Neural crest cell (in vitro differentiated cells): ENCODE measurements at places on chromosomes 2 and 18.

GRCh38 chr2:231361701-231362554, 33.6 kb upstream of the B3GNT7 start:
- no peak for DNase-seq

- DNase-seq, result no peak
Measured at GRCh38 chr2:7913974-7914373, 767.9 kb upstream of the ID2 start.

DNA sequence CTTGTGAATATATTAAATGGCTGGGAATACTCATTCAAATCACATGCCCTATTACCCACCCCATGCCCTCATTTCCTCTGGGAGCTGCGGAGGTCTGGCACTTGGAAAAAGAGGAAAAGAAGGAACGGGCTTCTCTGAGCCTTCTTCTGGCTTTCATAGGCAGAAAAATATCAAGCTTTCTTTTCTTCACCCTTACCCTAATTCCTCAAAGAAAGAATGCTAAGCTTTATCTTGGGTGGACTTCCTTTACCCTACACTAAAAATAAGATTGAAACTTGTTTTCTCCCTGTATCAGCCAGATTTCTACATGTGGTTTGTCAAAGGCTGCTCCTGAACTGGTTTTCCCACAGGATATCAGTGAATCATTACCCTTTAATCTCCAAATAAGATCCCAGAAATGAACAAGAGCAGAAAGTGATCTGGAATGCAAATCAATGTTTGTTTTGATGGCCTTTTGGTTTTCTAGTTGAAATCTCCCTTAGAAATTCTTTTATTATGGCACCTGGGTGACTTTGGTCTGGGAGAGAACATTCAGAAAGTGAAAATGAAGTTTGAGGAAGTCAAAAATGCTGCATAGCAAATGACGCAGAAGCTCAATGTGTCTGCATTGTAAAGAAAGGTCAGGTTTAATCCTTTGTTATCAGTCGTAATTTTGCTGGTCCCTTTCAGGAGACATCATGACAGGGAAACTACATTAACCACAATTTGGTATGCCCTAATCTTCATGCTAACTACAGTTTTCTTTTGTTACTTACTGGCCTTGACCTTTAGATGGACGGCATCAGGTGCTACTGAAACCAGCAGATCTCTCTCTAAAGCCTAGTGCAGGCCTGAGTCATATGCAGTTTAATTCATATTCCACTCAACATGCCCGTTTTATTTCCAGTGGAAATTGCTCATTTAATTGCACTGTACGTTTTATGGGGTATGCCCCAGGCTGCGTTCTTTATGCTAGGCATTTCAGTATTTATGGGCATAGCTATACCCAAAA, 46.6 kb upstream of the HNRNPA3 start:
- no peak for DNase-seq

- no peak for DNase-seq
Measured at GRCh38 chr2:219611866-219612576, 14.4 kb downstream of the STK11IP start.

DNA sequence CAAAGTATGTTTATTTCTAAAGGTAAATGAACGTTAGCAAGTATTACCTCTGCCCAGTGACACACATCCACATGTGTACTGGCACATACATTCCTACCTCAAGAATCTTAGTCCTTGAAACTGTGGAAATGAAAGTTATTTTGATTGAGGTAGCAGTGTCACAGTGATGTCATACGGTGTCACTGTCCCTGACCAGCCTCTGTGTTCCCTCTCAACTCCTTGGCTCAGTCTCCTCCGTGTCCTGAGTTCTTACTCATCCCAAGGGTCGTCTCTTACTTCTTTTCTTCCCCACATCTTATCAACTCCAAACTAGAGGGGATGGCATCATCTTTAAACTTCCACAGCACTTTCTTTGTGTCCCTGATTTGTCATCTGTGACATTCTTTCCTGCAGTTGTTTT, 3.3 kb downstream of the NCK2 start:
- no peak for DNase-seq

DNA sequence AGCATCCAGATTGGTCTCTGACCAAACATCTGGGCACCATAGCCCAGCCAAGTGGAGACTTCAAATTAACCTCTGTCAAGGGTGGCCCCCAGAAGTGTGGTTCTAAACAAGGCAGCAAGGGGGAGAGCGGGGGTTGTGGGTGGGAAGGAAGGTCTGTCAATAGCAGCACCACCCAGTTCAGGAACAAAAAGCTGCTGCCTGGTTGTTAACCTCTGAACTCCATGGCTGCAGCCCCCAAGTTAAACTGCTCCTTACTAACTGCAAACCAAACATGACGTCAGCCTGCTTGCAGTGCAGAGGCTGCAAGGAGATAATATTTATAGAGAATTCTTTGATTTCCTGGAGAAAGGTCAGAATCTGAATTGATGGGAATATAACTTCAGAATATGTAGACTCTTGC, 76.5 kb downstream of the ARL4C start:
- DNase-seq, result no peak

- no peak for DNase-seq
Measured at GRCh38 chr18:627231-627630, 30.2 kb upstream of the TYMS start.

DNA sequence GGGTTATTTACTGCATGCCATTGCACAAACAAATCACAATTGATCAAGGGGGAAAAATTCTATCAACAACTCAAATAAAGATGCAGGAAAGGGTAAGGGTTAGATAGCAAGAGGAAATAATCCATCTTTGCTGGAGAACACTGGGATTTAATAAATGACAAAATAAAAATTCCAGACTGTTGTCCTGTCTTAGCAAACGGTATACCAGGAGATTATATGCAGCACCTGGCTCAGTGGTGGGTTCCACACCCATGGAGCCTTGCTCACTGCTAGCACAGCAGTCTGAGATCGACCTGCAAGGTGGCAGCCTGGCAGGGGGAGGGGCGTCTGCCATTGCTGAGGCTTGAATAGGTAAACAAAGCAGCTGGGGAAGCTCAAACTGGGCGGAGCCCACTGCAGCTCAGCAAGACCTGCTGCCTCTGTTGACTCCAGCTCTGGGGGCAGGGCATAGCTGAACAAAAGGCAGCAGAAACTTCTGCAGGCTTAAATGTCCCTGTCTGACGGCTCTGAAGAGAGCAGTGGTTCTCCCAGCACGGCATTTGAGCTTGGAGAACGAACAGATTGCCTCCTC, 296.5 kb upstream of the THSD7B start:
- no peak for DNase-seq

- no peak for DNase-seq
Measured at GRCh38 chr2:186639939-186640338, 50.1 kb downstream of the ITGAV start.

DNA sequence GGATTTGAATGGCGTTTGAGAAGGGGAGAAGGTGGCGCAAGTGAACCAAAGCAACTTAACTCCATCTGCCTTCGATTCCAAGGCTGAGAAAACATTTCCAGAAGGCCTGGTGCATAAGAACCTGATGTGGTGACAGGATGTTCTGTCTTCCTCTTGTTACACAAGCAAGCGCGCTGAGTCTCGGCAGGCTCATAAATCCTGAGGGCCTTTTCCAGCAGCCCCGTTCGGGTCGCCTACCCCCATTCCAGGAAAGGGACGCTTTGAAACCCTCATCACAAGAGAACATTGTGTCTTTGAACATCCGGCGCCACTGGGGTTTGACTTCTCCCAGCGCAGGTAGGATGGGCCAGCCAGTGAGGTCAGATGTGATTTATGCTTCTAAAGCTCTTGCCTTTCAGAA, 403.5 kb downstream of the SETBP1 start:
- no peak for DNase-seq

GRCh38 chr2:239150125-239151011, 250.5 kb downstream of the HDAC4 start:
- no peak for DNase-seq

DNA sequence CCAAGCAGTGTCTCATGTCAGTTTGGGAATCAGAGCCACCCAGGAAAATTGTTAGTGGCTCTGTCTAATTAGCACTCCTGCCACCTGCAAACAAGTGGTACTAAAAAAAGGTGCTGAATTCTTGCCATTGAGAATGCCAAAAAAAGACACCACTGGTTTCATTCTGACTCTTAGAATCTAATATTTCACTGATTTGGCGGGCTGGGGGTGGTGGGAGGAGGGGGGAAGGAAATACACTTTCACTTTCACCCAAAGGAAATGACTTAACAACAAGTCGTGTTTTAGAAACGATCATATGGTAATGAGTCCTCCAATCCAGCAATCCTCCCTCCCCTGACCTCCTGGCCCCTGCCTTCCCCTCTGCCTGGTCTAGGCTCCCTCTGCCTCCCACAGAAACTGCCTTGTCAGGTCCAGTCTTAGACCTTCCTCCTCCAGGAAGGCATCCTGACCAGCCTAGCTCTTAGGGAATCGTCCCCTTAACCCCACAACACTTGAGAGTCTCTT, 4.4 kb upstream of the KLHL29 start:
- no peak for DNase-seq
